ENCODE measurements at places on chromosomes 13 and 19.
A peak's percentile ranks its signal among the peaks of the same experiment; 100 is the strongest.

- no peak for DNase-seq
Observed at GRCh38 chr13:20570517-20570916, 3.6 kb downstream of the IFT88 start.

GRCh38 chr13:50167224-50167947, 152.1 kb downstream of the KCNRG start:
- no peak for DNase-seq

DNA sequence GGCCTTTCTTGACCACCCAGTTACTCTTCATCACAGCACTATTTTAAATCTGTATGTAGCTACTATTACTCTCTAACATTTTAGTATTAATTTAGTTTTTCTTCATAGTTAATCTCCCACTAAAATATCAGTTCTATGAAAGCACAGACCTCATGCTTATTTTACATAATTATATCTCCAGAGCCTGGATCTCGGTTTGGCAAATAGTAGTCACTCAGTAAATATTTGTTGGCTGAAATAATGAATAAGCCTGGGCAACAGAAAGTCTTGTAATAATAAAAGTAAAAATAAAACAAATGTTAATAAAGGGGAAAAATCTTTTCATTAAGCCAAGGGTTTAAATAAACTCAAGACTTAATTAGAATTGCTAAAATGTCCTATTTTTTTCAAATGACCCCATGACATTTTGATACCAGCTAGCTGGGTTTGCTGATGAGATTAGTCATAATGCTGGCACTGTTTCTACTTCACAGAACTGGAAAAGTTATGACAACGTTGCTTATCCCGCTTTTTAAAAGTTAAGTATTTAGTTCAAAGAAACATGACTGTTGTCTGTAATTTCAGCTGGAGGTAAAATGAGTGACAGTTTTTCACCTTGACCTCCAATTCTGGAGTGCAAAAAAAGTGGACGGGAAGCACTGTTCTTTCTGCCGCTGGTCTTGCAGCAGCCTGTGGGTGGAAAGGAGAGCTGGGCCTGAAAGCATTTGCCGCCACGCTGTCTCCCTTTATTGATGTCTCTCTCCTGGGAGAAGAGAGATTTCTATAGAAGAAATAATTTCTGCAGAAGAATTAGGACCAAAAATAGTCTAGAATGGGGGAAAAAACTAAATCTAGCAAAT, 85.2 kb upstream of the SPATA13 start:
- DNase-seq, result no peak

- DNase-seq, result no peak
Observed at GRCh38 chr13:28510542-28510941, 15.6 kb upstream of the FLT1 start.

- DNase-seq, result peak; percentile 80
Observed at GRCh38 chr13:95535243-95535642, 17.3 kb upstream of the CLDN10 start.

DNA sequence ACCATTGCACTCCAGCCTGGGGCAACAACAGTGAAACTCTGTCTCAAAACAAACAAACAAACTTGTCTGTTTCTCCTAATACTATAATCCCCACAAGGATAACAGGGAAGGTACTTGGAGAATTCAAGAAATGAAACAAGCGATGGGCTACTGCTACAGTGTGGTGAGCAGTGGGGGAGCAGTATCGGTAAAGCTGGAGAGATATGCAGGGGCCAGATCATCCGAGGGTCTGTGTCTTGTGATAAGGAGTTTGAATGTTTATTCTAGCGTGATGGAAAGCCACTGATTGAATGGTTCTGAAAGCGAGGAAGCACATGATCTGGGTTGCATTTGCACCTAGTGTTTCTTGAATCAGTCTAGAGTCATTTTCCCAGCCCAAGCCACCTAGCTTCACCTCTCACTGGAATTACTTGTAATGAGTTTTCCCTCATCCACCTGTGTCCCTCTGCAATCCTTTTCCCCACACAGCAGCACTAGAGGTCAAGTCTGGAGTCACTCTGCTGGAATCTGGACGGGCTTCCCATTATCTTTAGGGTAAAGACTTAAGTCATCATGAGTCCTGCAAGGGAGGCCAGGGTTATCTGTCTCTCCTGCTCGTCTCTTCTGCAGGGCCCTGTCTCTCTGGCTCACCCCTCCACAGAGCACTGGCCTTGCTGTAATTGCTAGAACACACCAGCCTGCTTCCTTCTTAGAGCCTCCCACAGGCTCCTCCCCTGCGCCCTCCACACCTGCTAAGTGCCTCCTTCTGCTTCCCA, 162.3 kb downstream of the KLF5 start:
- DNase-seq, result no peak

GRCh38 chr19:31174948-31175347, 174.3 kb downstream of the TSHZ3 start:
- no peak for DNase-seq

All from SHP77 (cell line).